ENCODE measurements at places on chromosomes 5 and 9.

DNA sequence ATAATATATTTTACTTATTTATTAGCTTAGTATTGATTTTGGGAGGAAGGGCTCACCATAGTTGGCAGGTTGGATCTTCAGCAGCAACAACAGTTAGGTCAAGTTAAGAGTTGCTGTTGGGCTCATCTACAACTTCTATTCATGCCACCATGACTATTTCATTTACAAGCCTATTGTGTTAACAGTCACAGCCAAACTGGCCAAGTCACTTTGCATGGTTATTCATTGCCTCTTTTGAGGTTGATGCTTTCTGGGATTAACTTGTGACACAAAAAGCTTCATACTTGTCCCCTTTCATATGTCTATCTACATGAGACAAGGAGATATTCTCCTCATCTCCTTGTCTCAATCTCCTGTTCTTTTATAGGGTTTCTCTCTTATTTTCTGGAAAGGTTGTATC is 98.3 kb downstream of the WDR70 start:
- DNase-seq = no peak

GRCh38 chr5:147431586-147431985 is 78.3 kb downstream of the DPYSL3 start:
- DNase-seq = no peak

DNA sequence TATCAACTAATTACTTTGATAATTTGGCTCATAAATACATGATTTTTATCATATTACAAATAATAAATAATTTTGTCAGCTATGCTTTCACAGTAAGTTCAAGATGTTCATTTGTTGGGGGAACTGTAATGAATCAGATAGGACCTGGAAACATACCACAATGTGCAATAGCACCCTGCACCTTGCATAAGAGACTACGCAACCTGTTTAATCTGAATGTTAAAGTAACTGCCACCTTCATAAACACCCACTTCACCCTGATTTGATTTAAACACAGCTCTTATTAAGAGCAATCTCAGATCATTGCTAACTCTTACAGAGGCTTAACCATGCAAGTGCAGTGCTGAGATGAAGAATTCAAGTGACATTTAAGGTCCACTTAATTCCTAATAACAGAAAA is 69.1 kb upstream of the GABRA1 start:
- DNase-seq = no peak

DNA sequence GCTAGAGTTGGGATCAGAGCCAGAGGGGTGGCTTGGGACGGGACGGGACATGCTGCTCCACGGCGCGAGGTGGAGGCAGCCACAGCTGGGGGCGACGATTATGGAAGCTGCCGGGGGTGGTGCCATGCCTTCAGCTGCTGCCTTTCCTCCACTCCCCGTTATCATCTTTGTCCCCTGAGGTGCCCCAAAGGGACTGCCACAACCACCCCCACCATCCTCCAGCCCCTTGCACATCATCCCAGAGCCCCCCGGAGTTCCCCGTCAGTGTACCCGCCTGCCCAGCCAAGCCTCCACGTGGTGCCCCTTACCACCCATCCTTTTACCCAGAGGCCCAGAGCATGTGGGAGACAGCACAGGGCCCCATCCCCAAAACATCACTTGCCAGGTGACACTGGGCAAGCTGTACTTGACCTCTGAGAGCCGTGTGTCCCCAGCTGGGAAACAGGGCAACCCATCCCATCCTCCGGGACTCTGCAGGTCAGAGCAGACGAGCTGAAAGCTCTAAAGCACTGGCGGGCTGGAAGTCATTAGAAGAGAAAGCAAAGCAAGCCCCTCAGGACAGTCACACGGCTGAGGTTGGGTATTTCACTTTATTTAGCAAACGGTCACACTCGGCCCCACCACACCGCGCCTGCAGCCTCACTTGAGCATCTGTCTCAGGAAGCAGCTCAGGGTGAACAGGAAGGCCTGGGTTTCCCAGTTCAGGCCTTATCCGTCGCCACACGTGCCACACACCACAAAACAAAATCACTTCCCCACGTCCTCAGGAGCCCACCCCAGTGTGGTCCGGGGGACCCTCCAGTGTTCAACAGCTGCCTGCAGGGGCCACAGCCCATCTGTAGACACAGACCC is 19.5 kb upstream of the MXD3 start:
- DNase-seq = no peak

DNA sequence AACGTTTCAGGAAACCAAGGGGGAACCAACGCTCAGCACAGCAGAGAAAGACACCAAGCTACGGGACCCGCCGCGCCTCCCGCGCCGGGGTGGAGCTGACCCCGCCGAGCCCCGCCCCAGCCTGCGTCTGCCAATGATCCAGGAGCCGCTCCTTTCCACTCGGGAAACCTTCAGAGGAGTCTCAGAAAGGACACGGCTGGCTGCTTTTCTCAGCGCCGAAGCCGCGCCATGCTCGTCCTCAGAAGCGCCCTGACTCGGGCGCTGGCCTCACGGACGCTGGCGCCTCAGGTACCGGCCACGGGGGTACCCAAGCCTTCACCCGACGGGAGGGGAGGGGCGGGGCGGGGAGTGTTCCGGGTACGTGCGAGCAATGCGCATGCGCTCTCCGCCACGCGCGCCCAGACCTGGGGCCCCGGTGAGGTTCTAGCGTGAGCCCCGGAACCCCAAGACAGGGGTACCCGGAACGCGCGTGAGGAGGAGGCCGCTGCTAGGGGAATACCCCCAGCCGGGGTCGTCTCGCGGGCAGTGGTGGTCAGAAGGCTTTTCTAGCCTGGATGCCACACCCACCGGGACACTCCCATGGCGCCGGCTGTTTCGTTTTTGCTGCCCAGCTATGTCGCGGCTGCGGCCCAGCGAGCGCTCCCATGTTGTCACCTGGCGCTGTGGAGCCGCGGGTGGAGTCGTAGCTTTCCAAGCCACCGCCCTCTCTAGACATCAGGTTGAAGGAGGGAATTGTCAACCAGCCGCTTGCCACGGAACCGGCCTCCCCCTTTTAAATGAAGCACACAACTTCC is at the start of gene NIPSNAP3A:
TSS of gene NIPSNAP3A (plus strand) at position 119 of the 794 bp plus-strand sequence. CDS start at position 229, 110 bp downstream.
- peak; percentile 84 for DNase-seq

GRCh38 chr5:65749956-65750355 is 28.0 kb downstream of the NLN start:
- no peak for DNase-seq

DNA sequence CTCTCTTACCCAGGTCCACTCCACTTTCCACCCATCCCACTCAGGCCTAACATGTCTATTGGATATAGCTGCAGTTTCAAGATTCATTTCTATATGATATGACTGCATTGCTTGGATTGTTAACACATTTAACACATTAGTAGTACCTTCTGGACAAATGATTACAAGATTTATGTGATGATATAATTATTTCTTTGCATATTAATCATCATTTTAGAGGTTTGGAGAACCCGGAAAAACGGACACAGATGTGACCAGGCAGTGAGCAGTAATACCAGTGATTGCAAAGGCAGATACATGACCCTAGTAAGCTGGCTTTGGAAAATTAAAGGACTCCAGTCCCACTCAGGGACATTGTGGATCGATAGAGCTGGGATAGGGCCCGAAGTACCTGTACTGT is 103.8 kb downstream of the PRR16 start:
- no peak for DNase-seq

- DNase-seq = no peak
These were observed 39.7 kb downstream of the DDX31 start for GRCh38 chr9:132630116-132630515.

DNA sequence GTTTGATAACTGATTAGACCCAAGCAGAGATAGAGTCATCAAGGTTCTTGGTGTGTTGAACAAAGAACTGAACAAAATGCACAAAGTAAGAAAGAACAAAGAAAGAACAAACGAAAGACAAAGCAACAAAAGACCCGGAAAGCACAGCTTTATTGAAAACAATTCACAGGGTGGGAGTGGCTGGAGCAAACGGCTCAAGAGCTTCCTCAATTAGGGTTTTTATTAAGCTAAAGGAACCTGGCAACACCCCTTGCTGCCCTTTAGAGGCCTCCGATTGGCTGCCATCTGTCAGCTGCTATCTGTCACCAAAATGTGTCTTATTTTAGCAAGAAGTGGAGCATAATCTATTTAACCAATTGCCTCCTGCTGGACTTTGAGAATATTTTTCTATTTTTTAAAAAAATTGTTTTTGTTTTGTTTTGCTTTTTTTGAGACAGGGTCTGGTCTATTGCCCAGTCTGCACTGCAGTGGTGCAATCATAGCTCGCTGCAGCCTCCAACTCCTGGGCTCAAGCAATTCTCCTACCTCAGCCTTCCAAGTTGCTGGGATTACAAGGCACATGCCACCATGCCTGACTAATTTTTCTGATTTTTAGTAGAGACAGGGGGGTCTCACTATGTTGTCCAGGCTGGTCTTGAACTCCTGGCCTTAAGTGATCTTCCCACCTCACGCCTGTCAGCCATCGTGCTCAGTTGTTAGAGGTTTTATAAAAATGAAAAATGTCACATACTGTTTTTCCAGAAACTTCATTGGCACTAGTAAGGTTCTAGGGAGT is 7.7 kb upstream of the ABO start:
- DNase-seq = no peak

- DNase-seq = no peak
These were observed 39.3 kb downstream of the RAI14 start for GRCh38 chr5:34695275-34696027.

DNA sequence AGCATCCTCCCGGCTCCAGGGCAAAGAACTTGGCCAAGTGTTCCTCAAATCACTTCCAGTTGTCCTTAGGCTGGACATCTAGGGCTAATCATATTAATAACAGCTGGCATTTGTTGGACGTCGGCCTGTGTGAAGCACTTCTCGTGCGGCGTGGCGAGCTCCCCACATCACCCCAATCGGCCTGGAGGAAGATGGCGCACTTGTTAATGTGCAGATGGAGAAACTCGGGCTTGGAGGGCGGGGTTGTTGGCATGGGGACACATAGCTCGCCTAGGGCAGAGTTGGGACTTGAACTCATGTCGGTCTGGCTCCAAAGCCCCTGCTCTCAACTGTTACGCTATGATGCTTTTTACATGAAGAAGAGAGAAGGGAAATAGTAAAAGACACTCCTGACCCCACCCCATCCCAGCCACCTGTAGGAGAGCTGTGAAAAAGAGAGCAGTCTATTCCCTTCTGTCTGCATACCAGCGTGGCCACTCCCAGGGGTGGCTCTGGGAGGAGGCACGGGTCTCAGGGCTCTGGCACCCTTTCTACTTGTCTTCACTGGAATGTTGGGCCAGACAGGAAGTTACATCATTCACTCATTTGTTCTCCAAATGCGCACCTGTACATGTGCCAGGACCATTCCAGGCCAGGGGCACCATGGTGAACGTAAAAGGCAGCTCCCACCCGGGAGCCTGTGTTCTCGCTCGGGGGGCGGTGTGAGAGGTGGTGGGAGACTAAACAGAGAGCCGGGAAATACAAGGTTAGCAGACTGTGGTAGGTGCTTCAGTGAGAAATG is 12.8 kb upstream of the NUP214 start:
- no peak for DNase-seq

GRCh38 chr5:95599252-95599651 is 20.6 kb upstream of the GPR150 start:
- no peak for DNase-seq

GRCh38 chr5:25573691-25574090 is 928.9 kb upstream of the CDH10 start:
- DNase-seq = no peak

GRCh38 chr9:7186175-7186574 is 428.4 kb downstream of the KDM4C start:
- no peak for DNase-seq

DNA sequence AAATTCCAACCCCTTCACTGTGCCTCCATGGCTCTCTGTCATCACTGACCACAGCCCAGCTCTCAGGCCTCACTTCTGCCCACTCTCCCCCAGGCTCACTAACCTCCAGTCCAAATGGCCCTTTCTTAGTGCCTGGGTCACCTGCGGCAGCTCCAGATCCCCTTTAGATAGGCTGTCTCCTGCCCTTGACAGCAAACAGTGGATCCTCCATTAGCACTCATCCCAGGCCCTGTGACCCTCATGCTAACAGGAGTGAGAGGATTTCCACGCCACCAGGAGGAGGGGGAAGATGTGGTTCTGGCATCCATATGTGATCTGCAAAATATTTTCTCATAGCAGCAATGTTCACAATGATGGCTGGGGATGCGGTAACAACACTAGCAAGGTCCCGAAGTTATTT is 139.4 kb downstream of the DCP2 start:
- no peak for DNase-seq

DNA sequence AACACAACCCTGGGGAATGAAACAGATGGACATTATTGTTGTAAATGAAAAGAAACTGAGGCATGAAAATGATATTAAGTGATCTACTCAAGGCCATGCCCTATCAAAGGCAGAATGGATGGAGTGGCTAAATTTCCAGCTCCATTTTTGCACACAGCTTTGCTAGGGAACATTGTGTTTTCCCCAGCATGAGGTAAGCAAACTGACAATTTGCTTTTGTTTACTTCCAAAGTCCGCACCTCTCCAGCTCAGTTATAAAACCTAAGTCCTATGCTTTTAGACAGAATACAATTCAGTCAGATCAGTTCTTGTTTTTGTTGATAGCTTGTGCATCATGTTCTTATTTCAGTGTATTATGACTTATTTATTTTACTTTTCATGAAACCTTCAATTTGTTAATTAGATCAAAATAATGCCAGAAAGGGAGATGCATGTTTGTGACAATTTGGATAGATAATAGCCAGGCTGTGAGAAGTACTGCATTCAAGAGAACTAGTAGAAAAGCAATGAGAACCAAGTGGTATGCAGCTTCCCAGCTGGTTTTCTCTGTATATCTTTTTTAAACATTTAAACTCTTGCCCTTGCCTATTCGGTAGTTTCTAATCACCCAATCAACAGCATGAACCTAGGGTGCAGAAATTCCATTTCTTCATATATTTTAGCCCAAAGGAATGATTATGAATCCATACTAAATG is 380.8 kb downstream of the SPATA31D1 start:
- no peak for DNase-seq

DNA sequence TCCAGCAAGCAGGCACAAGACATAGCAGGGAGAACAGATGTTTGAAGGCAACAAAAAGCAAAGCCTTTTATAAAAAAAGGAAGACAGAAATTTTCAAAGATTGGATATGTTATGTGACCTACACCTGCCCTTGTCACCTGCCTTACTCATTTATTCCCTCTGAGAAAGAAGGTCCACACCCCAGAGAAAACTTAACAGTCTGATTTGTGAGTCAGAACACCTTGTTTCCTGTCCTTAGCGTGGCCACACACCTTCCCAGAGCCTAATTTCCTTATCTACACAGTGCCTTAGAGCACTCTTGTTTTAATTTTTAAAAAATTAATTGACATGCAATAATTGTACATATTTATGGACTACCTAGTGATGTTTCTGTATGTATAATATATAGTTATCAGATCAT is 419.0 kb upstream of the DAB2 start:
- DNase-seq = no peak

Data from BE2C (cell line).